H4 (cell line): ENCODE measurements at places on chromosomes 11 and 22.

- no peak for DNase-seq
These were observed 65.3 kb upstream of the TENM4 start for GRCh38 chr11:79506124-79506523.

GRCh38 chr11:99822846-99823565 is 802.3 kb downstream of the CNTN5 start:
- peak; percentile 16 for DNase-seq

DNA sequence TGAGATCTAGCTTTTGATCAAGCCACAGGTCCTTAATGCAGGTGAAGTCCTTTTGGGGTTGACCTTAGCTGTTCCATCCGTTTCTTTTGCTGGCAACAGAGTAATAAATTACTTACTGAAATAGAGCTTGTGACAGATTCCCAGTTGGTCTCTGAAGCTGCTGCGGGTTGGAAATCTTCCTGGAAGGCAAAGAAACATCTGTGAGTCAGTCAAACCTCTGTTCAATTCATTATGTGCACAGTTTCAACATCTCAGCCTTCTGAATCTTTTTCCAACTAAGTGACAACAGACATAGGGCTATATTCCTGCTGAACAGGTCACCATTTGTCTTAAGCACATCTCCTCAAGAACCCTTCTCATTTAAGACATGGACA is 88.9 kb upstream of the DDI1 start:
- DNase-seq: no peak

- DNase-seq: no peak
These were observed 17.7 kb upstream of the RGL4 start for GRCh38 chr22:23673050-23673620.

DNA sequence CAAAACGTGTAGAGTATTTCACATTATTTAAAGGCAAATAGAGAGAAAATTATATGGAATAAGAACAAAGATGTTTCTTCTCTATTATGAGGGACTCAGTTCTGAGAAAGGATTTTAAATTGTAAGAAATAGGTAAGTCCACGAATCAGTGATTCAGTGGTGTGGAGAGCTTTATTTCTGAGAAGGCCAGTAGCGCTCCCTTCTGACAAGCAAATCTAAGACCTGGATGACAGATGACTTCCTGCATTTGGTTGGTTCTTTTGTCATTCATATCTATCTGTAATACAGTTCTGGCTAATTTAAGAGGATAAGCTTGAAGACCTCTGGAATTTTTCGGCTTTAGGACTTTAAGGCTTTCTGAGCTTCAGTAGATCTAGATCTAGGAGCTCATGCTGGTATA is 7.0 kb downstream of the CD3E start:
- DNase-seq: no peak

GRCh38 chr22:39937906-39938305 is 22.3 kb upstream of the TMA7B start:
- DNase-seq: no peak

- DNase-seq: peak; percentile 46
These were observed 104.4 kb upstream of the PARVA start for GRCh38 chr11:12272821-12273617.

DNA sequence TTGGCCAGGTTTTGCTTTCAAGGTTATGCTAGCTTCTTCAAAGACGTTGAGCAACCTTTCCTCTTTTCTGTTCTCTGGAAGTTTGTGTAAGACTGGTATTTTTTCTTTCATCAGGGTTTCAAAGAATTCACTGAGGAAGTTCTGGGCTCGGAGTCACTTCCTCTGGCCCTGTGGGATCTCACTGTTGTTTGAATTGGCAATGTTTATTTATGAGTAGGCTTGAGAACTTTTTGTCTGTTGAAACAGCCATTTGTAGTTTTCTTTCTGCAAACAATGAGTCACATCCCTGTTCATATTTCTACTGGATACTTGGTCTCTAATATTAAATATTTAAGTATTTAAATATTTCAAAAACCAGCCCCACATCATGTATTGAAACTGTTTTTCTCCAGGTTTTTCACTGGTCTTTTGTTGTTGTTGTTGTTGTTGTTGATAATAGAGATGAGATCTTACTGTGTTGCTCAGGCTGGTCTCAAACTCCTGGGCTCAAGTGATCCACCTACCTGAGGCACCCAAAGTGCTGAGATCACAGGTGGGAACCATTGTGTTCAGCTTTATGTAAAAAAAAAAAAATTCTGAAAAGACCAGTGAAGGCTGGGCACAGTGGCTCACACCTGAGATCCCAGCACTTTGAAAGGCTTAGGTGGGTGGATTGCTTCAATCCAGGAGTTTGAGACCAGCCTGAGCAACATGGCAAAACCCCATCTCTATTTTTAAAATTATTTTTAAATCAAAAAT is 26.9 kb downstream of the SUSD2 start:
- DNase-seq: peak; percentile 68

- DNase-seq: no peak
These were observed 746 bp downstream of the CTNND1 start for GRCh38 chr11:57762235-57762861.

- peak; percentile 99 for DNase-seq
These were observed at the start of gene STT3A for GRCh38 chr11:125592305-125593113. Gene STT3A (plus strand): TSS chr11:125592852. CDS start chr11:125595916, 3,064 bp downstream.

DNA sequence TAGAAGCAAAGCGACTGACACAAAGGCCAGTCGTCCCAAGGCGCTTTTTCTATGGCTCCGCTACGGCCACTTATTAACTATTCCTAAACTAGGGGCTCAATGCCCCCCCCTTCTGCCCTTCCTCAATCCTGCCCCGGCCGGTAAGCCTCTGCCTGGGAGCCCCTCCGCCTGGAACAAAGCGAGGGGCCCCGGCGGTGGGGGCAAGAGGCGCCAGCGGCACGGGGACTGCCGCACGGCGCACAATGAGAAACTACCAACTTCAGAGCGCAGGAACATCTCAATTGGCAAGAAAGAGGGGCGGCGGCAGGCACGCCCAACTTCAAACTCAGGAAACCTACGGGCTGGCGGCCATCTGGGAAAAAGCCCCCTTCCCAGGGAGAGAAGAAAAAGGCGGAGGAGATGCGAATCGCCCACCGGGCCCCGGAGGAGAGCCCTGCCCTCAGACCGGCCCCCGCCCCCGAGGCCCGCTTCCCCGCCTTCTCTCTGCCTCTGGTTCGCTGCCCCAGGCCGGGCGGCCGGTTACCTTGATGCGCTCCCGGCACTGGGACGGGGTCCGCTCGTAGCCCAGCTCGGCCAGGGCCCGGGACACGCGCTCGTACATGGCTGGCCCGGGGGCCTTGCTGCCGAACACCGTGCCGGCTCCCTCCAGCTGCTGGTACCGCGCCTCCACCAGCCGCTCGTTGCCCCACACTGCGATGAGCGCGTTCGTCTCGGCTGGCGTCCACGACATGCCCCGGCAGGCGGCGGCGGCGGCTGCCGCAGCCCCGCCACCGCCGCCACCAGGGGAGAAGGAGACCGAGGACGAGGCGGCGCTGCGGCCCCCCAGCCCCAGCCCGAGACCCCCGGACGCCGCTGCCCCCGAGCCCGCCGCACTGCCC is 619 bp downstream of the MSANTD2 start:
- DNase-seq: no peak

DNA sequence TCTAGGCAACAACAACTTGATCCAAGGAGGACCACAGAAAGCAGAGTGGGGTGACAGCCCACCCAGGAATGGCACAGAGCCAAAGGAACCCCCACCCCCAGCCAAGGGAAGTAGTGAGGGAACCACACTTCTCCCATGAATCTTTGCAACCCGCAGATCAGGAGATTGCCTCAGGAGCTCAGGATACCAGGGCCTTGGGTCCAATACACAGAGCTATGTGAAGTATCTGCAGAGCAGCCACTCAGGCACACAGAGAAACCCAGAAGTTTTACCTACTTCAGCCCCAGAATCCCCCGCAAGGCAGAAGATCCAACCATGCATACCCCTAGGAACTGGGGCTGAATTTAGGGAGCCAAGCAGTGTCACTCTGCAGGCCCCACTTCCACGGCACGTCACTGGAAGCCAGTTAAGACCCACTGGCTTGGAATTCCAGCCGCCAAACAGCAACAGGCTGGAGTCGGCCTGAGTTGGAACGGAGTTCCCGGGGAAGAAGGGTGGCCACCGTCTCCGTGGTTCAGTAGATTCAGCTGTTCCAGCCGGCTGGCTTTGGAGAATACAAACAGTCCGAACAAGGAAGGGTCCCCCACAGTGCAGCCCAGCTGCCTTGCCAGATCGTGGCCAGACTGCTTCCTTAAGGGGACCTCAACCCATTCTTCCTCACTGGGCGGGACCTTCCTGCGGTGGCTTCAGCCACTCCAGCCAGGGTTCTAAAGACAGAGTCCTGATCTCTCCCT is 174.1 kb downstream of the TTC28 start:
- DNase-seq: no peak

GRCh38 chr11:6237761-6238302 is 1.1 kb upstream of the CNGA4 start:
- DNase-seq: no peak

- DNase-seq: no peak
These were observed 2.4 kb upstream of the TMEM132A start for GRCh38 chr11:60921777-60922335.

GRCh38 chr11:876545-876944 is 33.9 kb downstream of the TSPAN4 start:
- DNase-seq: no peak

DNA sequence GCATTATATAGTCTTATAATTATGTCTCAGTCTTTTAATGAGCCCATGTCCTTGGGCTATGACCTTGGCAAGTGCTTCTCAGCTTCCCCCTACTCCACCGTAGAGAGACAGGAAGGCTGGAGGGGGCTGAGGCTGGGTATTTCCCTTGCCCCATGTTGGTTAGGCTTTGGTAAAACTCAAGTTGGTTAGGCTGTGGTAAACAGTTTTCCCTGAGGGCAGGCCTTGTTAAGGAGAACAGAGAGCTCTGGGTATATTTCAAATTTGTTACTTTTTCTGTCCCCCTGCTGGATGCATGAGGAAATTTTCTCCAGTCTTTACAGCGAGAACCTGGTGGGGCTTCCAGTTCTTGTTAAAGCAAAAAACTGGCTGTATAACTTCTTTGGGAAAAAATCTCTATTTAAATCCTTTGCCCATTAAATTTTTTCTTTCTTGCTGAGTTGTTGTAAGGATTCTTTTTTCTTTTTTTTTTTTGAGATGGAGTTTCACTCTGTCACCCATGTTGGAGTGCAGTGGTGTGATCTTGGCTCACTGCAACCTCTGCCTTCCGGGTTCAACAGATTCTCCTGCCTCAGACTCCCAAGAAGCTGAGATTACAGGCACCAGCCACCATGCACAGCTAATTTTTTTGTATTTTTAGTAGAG is 12.2 kb upstream of the DCHS1 start:
- DNase-seq: no peak

- DNase-seq: no peak
These were observed 70.2 kb downstream of the PHF21A start for GRCh38 chr11:46051102-46051501.

DNA sequence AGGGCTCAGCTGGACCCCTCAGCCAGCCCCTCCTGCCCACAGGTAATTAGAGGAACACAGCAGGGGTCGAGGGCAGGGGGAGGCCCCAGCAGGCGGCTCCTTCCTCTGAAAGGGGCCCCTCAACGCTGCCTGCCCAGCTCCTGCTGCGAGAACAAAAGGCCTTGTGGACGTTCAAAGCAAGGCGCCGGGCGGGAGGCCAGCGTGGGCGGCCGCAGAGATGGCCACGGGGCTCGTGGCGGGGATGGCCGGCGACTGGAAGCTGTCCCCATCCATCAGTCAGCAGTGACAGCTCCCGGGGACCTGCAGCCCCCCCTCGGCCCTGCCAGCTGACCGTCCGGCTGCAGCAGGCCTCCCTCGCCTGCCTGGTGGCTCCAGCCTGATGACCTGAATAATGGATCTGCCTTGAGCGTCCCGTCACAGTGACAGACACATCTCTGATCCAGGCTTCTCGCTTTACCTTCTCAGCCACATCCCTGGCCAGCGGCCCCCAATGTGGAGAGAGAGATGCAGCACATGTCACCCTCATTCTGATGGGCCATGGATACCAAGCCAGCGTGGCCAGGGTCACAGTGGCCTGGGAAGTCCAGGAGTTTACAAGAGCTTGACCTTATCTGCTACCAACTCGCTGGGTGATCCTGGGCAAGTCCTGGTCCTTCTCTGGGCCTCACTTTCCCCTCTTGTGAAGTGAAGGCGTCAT is 159.3 kb downstream of the MN1 start:
- no peak for DNase-seq

- DNase-seq: no peak
These were observed 84.2 kb upstream of the GALNT18 start for GRCh38 chr11:11706028-11706427.

GRCh38 chr11:96105197-96105895 is 181.4 kb upstream of the MTMR2 start:
- no peak for DNase-seq

GRCh38 chr11:57815877-57816276 is 54.3 kb downstream of the CTNND1 start:
- no peak for DNase-seq

DNA sequence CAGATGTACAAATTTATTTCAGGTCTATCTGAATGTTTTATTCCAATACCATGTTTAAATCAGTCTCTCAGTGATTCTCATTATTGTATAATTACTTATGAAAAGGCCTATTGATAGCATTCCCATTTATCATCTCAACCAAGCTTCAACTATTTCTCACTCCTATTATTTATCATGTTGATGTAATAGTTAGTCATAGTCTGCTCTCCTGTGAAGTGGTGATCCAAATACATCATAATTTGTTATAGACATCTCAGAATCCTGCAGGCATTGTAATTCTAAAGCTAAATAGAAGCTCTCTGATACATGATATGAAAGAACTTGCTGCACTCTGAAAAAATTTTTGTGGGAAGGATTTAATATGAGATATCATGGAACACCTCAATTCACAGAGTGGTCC is 21.8 kb upstream of the OR8G1 start:
- DNase-seq: no peak

DNA sequence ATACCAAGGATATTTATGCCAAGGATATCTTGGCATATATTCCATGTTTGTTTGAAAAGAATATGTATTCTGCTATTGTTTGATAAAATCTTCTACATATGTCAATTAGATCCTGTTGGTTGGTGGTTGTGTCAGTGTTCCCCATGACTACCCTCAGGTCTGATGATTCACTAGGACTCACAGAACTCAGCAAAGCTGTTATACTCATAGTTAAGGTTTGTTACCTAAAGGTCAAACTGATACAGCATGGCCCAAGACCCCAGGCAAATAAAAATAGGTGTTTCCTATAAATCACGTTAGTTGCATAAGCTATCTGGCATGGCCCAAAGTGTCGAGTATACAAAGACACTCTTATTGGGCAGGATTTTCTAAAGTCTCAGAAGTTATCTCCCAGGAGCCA is 30.2 kb upstream of the B3GNT6 start:
- DNase-seq: no peak

DNA sequence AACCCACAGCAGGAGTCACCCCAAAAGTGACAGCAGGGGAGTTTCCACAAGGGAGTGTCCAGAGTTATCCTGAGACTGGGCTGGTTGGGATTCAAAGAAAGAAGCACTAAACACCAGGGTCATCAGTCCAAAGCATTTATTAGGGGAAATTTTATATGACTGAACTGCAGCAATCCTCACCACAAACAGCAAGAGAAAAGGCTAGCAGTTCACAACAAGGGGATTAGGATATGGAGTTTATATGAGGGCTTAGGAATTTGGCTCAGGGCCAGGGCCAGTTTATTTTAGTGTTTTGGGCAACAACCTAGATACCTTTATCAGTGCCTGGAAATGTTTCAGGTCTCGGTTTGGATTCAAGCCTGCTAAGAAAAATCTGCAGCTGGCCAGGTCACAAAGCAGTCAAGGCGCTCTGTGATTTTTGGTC is 4.6 kb upstream of the TMEM126A start:
- peak; percentile 33 for DNase-seq

GRCh38 chr11:94201004-94201465 is 72.4 kb downstream of the PANX1 start:
- peak; percentile 47 for DNase-seq
